ENCODE measurements at places on chromosomes 5 and 9.

DNA sequence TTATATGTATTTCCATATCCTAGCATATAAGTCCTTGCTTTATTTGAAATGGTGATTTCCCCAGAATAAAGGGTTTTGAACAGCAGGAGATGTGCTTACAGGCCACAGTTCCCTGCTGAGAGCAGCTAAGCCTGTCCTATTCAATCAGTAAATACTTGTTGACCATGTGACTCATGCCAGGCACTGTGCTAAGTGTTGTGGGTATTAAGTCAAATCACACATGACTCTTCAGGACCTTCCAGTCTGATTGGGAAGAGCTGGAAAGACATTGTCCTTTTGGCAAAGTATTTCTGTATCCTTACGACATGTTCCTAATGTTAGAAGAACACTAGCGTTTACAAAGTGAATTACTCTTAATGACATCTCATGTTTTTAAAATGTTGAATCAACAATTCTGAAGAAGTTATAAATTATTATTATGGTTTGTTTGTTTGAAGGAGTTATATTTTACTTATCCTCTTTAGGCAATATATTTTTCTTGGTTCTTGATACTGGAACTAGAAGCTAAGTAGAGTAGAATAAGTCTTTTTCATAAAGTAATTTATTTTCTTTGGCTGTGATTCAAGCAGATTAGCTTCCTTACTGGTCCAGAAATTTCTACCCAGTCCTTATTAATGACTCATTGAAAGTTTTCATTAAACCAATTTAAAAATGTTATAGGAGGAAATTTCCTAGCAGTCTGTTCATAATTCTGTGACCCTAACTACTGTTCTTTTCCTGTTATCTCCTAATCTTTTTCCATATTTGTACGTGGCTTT is 82.1 kb downstream of the GAPVD1 start:
- DNase-seq = peak; percentile 43

- DNase-seq = peak; percentile 8
These were observed 212.7 kb upstream of the MVB12B start for GRCh38 chr9:126113756-126114408.

DNA sequence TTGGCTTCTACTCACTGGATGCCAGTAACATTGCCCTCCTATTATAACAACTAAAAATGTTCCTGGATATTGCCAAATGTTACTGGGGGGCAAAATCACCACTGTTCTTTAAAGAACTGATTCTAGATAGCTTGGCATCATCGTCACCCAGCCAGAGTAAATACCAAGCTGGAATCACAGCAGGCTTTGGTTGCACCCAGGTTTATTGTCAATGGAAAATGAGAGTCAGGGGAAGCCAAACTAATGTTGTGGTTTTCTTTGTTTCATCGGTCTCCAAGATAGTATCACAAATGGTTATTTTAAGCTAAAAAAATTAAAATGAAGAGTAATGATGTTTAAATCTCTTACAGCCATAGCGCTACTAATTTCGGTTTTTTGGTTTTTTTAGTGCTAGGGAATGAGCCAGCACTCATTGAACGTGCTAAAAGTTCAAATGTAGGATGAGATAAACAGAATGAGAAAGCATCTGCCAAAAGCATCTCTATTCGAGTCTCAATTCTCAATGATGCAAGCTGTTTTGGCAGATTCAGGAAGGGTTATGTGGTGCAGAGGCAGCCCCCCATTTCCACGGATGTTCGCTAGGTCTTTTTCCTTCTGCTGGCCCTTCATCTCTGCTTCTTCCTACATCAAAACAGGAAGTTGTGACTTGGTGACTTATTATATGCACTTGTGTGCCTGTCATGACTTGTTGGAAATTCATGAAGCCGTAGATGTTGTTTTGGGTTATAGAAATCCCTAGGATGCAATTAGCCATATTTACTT is 558.0 kb downstream of the EBF1 start:
- no peak for DNase-seq

- DNase-seq = no peak
These were observed 68.6 kb upstream of the RNF130 start for GRCh38 chr5:180140079-180140554.

DNA sequence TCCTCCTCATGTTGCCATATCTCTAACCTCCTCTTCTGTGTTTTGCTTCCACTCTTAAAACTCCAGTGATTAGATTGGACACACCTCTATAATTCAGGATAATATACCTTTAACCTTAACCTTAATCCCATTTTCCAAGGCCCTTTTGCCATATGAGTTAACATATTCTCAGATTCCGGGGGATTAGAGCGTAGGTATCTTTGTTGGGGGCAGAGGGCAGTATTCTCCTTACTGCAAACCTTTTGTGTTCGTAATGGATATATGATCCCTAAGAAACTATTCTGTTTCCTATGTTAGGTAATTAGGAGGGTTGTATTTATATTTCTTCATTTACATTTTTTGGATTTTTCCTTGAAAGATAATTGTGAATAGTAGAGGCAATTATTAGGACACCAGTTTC is 99.5 kb downstream of the VPS13A start:
- DNase-seq = peak; percentile 16

DNA sequence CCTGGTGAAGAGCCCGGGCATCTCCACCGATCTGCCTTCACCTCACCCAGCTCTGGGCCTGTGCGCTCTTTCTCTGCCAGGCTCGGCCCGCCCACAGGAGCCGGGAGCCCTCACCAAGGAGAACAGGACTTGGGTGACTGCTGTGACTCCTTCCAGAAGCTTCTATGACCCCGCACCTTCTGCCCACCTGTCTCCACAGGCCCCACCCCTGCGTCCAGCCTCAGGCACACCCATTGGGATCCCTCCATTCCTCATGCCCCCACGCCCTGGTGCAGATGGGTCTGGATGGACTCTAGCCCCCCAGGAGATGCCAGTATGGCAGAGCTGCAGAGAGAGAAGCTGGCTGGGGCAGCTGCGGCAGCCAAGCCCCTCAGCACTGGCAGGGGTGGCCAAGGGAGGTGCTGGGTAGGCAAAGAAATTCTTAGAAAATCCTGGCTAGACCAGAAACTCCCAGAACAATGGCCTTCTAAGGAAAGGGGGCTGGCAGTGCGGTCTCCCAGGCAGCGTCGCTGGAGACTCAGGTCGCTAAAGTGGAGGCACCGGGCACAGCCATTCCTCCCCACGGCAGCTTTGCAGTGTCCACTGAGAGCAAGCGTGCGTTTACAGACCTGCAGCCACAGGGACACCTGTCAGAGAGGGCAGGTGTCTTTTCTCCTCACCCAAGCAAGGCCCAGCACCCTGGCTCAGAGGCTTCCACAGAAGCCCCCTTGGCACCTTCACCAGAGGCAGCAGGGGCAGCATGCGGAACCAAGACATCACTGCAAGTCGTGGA is 17.3 kb downstream of the LPCAT1 start:
- DNase-seq = no peak

DNA sequence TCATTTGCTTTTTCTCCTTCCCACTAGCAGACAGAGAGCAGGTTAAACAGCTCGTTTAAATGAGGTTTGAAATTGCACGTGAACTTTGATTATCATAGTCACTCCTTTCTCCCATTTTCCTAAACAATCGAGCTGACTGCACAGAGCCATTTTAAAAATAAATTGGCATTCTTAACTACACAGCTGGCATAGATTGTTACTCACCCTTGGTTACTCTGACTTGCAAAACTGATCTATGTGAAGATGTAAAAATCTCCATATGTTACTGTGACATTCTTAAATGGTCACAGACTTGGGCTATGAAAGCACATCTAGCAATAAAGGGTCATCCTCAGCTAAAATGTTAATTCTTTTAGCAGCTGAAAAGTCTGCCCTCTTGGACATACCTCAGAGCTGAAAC is 368.5 kb downstream of the DTWD2 start:
- DNase-seq = no peak

GRCh38 chr5:171479776-171480125 is 60.3 kb downstream of the FGF18 start:
- DNase-seq = no peak

DNA sequence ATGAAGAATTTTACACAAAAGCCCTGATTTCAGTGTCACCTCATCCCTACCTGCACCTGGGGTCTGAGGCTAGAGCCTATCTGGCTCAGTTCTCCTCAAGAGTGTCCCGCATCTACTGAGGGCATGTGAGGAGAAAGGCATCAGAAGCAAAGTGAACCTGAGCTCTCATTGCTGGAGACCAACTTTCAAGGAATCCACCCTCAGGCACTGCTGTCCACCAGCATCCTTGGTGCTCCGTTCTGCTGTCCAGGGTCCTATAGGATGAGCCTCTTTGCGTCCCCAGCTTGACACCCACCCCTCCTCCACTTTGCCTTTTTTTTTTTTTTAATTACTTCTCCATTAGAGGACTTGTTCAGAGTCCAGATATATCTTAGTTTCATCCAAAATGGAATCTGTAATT is 49.5 kb downstream of the CAMSAP1 start:
- DNase-seq = no peak

GRCh38 chr5:96861076-96861475 is 15.2 kb upstream of the ERAP2 start:
- no peak for DNase-seq

- DNase-seq = no peak
These were observed 147.5 kb downstream of the CSNK1G3 start for GRCh38 chr5:123659495-123659894.

GRCh38 chr9:98491828-98492227 is 216.9 kb downstream of the GABBR2 start:
- no peak for DNase-seq

DNA sequence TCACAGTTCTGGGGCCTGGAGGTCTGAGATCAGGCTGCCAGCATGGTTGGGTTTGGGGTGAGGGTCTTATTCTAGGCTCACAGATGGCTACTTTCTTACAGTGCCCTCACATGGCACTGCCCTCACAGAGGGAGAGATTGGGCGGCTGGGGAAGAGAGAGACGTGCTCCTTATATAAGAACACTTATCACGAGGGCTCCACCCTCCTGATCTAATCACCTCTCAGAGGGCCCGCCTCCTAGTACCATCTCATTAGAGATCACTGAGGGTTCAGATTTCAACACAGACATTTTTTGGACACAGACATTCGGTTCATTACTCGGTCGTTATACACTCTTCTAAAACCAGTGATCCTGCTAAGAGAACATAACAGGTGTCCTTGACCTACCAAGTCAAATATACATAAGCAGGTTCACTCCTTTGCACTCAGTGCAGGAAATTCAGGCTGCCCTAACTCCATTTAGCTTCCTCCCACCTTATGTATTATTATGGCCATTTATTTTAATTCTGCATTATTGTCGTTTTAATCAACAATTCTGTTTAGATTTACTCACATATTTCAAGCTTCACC is 121.7 kb downstream of the ICE1 start:
- DNase-seq = no peak

DNA sequence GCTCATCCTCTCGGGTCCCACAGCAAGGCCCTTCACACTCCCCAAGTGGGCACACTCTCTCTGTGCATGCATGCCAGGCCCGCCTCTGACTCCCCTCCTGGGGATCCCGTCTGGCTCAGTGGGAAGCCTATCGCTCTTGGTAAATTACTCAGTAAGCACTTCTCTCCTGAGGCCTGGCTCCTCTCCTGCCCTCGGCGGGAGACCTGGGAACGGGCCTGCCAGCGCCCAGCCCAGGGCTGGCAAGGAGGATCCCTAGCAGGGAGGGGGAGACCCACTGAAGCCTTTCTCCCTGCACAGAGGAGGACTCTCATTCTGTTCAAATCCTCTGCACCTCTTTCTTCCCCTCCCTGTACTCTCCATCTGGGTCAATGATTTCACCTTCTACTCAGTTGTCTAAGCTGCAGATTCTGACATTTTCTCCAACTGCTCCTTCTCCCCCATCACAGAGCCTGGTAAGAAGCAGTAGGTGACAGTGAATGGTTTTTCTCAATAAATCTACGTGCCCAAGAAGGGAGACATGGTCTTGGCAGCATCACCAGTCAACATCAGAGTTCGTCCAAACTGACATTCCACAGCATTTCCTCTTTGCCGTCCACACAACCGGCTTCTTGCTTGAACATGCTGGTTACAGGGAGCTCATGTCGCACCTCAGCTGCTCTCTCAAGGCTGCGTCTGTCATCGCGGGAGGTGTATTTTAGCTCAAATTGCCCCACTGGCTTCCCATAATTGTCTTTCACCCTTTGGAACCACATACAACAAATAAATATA is 81.9 kb downstream of the GPR21 start:
- no peak for DNase-seq

DNA sequence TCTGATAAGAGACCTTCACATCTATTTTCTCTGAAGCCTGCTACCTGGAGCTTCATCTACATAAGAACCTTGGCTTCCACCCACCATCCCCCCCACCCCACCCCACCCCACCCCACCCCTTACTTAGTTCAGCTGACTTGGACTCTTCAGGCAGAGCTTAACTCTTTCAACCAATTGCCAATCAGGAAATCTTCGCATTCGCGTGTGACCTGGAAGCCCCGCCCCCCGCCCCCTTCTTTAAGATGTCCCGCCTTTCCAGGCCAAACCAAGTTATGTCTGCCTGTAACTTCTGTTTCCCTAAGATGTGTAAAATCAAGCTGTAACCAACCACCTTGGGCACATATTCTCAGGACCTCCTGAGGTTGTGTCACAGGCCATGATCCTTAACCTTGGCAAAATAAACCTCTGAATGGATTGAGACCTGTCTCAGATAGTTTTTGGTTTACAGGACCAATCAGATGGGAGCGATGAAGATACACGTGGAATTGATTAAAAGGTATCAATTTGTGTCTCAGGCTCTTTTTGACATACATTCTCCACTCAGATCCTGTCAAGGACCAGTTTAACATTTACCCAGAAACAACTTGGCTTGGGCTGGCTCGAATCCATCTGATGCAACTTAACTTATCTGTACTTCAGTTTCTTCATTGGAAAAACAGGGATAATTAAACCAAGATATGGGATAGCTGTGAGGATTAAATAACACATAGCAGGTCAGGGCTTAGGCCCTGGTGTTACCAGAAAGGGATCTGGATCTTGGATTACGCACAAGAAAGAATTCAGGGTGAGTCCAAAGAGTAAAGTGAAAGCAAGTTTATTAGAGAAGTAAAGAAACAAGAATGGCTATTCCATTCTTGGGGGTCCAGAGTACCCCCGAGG is 43.6 kb downstream of the GALNT12 start:
- no peak for DNase-seq

- no peak for DNase-seq
These were observed 40.2 kb upstream of the LPAR1 start for GRCh38 chr9:111078391-111079038.

DNA sequence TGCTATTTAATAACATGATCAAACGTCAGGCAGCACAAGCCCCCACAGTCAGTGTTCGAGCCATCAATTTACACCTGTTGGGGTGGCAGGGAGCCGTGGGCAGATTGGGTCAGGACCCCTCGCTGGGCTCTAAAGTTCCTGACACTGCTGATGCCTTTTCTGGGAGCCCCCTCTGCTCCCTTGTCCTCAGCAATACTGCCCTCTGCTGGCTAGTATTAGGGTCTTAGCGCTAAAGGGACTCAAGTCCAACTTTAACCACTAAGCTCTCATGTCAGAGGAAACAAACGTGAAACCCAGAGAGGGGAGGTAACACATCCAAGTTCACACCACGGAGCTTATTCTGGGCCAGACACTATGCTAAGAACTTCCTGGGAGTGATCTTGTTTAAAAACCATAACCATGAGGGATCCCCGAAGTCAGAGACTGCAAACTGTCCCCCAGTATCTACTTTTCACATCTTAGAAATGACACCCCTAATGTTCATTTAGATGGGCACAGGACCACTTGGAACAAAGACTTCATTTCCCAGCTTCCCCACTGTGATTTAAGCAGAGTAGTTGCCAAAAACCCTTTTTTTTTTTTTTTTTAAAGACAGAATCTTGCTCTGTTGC is 20.4 kb downstream of the ANKS6 start:
- DNase-seq = peak; percentile 79

Measured in D341Med (cell line).